ENCODE measurements at places on chromosomes 7 and 10.
A peak's percentile ranks its signal among the peaks of the same experiment; 100 is the strongest.

DNA sequence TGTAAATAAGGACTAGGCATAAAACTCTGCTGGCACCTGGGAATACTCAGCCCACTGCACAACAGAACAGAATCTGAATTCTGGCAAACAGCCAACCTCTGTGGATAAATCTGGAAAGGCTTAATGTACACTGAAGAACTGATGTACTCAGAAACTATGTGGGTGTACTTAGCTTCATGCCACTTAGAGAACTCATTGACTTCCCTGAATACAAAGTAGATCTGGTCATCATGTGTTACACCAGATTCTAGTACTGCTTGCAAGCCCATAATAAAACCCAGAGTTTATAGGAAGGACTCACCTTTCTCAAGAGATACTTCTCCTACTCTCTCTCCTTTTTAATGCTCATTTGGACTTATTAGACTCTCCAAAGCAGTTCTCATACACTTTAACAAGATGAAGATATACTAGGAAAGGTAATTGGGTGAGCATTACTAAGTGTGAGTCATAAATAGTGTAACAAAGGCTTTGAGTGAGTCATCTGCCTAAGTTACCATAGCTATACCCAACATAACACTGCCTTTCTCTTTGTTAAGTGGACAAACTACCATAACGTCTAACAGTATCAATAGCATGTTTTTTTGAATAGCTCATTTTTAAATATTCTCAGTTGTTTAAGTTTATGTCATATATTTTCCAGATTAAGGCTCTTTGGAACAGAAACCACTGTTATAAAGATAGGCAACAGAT, 309.1 kb downstream of the MDFIC start:
- peak; percentile 49 for DNase-seq

DNA sequence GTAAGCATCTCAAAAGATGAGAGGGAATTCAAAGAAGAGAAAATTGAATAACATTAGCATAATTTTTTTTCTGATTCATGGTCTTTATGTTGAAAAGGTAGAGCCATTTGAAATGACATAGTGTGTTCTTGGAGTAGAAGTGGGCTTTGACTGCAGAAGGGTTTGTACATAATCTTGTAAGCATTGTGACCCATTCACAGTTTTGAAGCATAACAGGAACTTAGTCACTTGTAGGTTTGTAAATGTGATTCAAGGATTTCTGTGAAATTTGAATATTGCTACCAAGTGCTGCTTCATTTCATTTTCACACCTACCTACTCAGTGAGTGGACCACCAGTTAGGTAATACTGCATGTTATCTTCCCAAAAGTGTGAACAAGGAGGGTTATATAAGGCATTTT, 68.6 kb downstream of the PON1 start:
- DNase-seq: no peak

DNA sequence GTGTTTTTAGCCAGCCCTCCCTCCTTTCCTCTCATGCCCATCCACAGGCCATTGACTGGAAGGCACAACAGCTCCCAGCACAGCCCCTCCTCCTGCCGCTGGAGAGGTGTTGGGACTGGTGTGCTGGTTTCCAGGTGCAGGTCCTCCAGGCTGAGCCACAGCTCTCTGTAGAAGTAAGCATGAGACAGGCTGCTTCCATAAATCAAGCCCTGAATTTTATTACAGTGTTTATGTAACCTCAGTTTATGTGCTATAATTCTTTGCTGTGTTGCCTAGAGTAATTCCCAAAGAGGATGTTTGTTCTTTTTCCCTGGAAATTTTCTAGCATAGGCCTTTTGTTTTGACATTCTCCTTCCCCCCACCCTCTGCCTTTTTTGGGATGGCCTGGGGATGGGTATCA, 445.8 kb downstream of the AUTS2 start:
- DNase-seq: peak; percentile 83

GRCh38 chr10:103492655-103493261, 747 bp upstream of the NEURL1 start:
- no peak for DNase-seq

DNA sequence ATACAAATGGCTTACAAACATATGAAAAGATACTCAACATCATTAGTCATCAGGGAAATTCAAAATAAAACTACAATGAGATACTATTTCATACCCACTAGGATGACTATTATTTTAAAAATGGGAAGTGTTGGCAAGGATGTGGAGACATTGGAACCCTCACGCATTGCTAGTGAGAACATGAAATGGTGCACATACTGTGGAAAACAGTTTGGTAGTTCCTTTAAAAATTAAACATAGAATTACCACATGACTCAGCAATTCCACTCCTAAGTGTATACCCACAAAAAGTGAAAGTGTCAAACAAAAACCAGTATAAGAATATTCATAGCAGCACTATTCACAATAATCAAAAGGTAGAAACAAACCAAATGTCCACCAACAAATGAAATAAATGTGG, 48.5 kb upstream of the SHTN1 start:
- DNase-seq: no peak

- no peak for DNase-seq
These were observed 81.1 kb upstream of the FZD1 start for GRCh38 chr7:91182819-91183764.

GRCh38 chr7:50142425-50143017, 49.5 kb upstream of the ZPBP start:
- peak; percentile 30 for DNase-seq

DNA sequence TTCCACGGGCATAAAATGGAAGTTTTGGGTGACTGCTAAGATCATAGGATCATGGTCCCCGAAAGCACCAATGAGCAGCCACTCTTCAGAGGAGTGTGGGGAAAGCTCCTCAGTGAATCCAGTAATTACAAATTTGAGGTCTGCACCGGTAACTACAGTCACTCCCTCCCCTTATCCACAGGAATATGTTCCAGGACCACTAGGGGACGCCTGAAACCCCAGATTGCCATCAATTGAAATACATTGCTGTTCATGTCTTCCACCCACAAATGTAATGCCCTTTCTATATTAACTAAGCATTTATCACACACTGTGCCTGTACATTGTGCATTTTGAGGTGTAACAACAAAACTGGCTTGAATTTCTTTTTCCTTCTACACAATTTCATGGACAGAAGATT, 447.9 kb upstream of the PFKP start:
- DNase-seq: peak; percentile 1

DNA sequence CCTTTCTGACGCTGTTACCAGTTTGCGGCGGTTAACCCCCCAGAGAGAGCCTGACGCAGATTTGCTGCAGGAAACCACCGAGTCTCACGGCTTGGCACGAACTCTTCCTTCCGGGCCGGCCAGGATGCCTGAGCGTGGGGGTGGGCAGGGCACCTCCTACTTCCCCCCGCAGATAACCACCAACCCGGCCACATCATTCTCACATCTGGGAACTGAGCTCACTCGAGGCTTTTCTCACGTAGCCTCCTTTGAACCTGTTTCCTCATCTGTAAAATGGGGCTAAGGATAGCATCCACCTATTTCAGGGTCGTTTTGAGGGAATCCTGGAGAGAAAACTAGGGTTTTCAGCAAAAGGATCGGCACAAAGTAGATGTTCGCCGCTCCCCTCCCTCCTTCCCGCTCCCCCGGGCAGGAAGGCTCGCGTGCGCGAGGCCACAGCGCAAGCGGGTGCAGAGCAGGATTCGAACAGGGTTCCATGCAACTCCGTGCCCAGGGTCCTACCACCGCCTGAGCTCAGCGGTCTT, 23.6 kb downstream of the DDIT4 start:
- DNase-seq: no peak

DNA sequence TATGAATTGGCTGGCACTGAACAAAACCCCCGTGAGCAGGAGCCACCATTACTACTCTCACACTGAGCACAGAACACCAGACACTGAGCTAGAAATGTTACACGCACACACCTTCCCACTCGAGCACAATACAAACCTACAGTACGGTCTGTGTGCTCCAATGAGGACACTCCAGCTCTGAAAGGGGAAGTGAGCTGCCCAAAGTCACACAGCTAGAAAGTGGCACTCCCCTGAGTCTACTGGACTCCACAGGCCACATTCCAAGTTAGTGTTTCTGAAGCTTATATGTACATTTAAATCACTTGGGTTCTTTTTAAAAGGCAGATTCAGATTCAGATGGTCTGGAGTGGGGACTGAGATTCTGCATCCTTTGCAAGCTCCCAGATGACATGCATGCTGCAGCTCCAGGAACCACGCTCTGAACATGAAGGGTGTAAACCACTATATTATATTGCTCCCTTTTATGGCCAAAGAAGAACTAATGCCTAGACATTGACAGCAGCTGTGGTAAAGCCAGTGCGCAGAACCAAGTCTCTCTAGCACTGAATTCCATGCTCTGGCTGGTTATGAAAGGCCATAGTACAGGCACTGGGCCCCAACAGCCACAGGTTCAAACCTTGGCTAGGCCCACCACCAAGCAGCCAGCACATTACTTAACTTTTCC, 77.1 kb downstream of the FRMPD2 start:
- DNase-seq: no peak

GRCh38 chr10:26890956-26891355, 30.2 kb upstream of the ABI1 start:
- peak; percentile 69 for DNase-seq

- no peak for DNase-seq
These were observed 6.0 kb upstream of the TAS2R38 start for GRCh38 chr7:141979568-141979967.

GRCh38 chr10:2214805-2215204, 477.5 kb upstream of the ADARB2 start:
- DNase-seq: no peak

GRCh38 chr7:158080899-158081445, 506.7 kb downstream of the PTPRN2 start:
- DNase-seq: no peak

- DNase-seq: no peak
These were observed 29.6 kb downstream of the INPP5F start for GRCh38 chr10:119755446-119755845.

GRCh38 chr10:71241114-71241829, 28.9 kb downstream of the UNC5B start:
- no peak for DNase-seq

DNA sequence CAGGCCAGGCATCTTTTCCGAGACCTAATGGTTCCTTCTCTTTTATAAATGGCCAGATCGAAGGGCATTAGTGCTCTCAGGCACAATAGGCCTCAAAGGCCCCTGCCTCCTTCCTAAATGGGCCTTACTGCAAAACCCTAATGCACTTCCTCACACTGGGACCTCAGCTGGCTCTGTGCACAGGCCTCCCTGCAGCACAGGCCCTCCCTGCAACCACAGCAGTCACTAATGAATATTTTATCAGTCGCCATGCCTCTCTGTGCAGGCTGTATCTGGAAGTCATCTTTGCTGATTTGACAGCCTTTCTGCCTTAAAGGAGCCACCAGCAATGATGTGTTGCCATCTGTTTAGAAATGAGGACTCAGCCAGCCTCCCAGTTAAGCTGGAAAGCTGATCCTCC, 54.9 kb upstream of the SDK1 start:
- no peak for DNase-seq

- no peak for DNase-seq
These were observed 22.6 kb upstream of the HSPA12A start for GRCh38 chr10:116764979-116765378.

- no peak for DNase-seq
These were observed 105.4 kb upstream of the BET1 start for GRCh38 chr7:94109556-94109955.

DNA sequence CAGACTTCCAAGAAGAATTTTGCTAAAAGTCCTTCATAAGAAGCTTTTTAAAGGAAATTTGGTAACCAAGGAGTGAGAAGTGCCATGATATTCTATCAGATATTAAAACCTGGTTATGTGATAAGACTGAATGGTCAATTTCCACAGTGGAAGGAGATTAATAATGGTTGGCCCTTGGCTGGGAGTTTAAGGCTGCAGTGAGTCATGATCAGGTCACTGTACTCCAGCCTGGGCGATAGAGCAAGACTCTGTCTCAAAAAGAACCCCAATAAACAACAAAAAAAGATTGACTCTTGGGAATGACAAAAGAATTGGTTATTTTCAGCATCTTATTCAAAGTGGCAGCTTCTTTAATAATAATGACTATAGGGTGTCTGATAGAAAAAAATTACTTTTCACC, 37.2 kb downstream of the EXOC4 start:
- DNase-seq: no peak

- DNase-seq: no peak
These were observed 32.0 kb upstream of the ABCB4 start for GRCh38 chr7:87507446-87507845.

- DNase-seq: no peak
These were observed 105.4 kb downstream of the GRM3 start for GRCh38 chr7:86748843-86749719.
